Activated CD4-positive, alpha-beta memory T cell treated with anti-CD3 and anti-CD28 coated beads for 36 hours (primary cell): ENCODE measurements at places on chromosomes 7 and 10. TPM values are rescaled to one million over a fixed set of nuclear protein-coding genes. Genes with fewer than 3 reads are reported as not detected.

Gene HMX2
- 0.31 TPM for total RNA-seq

Gene PLAC9
- not detected for total RNA-seq

Gene SEC23IP
- 62.4 TPM for total RNA-seq

Gene CPA4
- 0.90 TPM for total RNA-seq

Gene GRM3
- not detected for total RNA-seq

Gene SDK1
- total RNA-seq: 0.14 TPM

Gene TSPAN33
- 4.1 TPM for total RNA-seq

Gene MYH16
- not detected for total RNA-seq

Gene PRLHR
- not detected for total RNA-seq

Gene SFRP5
- not detected for total RNA-seq

Gene NPC1L1
- 0.07 TPM for total RNA-seq

Gene ZNF277
- total RNA-seq: 26.6 TPM

Gene PTPRE
- total RNA-seq: 29.4 TPM

Gene CALU
- 43.2 TPM for total RNA-seq

Gene EN2
- total RNA-seq: not detected

Gene NRG3
- total RNA-seq: not detected

Gene SPDYE2B
- not detected for total RNA-seq

Gene VWDE
- total RNA-seq: 2.3 TPM

Gene MOGAT3
- not detected for total RNA-seq

Gene SPDYE1
- total RNA-seq: not detected
